ENCODE measurements at places on chromosomes 12 and 14.

- H3K27ac ChIP-seq, result no peak overlapping the region
- H3K4me3 ChIP-seq, result no peak overlapping the region
- H3K4me1 ChIP-seq, result no peaks in the 10 kb centered on the region
- H3K36me3 ChIP-seq, result no peaks in the 10 kb centered on the region
These were observed 169.0 kb downstream of the PRIMA1 start for GRCh38 chr14:93619176-93619793.

- H3K27me3 ChIP-seq, result no peaks in the 10 kb centered on the region
- no peak for DNase-seq
- peaks cover under 1% of the 10 kb centered on the region for H3K36me3 ChIP-seq
- peaks cover 19% of the 10 kb centered on the region for H3K4me1 ChIP-seq
- no peak overlapping the region for H3K4me3 ChIP-seq
- no peak overlapping the region for H3K27ac ChIP-seq
These were observed 2.0 kb upstream of the USP15 start for GRCh38 chr12:62258231-62258630.

GRCh38 chr12:26250801-26251200, 55.4 kb downstream of the SSPN start:
- DNase-seq, result no peak
- H3K36me3 ChIP-seq, result no peaks in the 10 kb centered on the region
- no peak overlapping the region for H3K27ac ChIP-seq
- H3K4me3 ChIP-seq, result no peak overlapping the region
- no peaks in the 10 kb centered on the region for H3K27me3 ChIP-seq

DNA sequence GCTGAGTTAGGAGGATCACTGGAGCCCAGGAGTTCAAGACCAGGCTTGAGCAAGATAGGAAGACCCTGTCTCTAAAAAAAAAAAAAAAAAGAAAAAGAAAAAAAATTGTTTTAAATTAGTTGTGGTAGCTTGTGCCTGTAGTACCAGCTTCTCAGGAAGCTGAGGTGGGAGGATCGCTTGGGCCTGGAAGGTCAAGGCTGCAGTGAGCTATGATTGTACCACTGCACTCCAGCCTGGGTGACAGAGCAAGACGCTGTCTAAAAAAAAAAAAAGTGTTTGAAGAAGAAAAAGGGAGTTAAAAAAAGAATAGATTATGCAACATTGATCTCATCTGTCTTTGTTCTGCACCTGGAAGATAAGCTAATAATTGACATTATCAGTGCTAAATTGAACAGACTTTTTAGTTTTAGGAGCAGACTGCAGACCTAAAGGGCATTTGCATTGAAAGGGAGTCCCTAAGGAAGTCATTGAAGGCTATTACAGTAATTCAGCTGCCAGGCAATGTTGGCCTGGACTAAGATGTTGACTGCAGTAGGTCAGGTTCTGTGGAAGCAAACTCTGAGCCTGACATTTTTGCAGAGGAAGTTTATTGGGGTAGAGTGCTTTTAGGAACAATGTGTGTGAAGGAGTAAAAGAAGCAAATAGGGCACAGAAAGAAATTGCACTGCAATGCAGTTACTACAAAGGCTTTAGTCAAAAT, 215.8 kb downstream of the PCNX1 start:
- peaks cover 7% of the 10 kb centered on the region for H3K4me1 ChIP-seq
- no peak for DNase-seq
- no peak overlapping the region for H3K4me3 ChIP-seq
- no peaks in the 10 kb centered on the region for H3K27me3 ChIP-seq
- H3K27ac ChIP-seq, result no peak overlapping the region

GRCh38 chr14:50402965-50403364, 6.3 kb upstream of the CDKL1 start:
- H3K4me3 ChIP-seq, result no peak overlapping the region
- H3K36me3 ChIP-seq, result peaks cover 13% of the 10 kb centered on the region

DNA sequence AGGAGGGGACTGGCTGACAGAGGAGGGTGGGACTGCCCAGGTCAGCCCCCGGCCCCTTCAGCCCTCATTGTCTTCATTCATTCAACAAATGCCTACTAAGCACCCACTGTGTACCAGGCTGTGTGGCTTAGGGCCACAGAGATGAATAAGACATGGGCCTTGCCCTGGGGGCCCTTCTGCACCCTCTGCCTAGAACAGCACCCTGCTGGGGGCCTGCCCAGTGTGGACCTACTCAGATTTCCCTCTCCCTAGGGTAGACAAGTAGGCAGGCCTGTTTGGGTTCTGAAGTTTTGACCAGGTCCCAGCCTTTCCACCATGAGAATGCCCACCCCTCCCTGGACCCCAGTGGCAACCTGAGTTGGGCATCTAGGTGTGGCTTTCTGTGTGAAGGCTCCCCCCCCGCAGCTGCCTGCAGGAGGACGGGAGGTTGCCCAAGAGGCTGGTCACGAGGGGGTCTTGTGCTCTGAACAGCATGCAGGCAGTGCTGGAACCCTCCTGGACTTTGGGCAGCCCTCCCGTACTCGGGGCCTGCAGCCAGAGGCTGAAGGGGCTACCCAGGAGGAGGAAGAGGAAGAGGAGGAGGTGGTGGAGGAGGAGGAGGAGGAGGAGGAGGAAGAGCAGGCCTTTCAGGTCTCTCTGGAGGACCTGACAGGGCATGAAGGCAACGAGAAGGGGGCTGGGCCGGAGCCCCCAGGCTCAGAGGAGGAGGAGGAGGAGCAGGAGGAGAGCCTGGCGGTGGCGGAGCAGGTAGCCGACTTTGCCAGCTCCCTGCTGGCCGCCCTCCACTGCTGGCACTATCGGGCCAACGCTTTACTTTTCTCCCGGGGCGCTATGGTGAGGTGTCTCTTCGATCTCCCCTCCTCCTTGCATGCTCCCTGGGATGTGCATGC, 33.4 kb downstream of the PLEKHG3 start:
- H3K27me3 ChIP-seq, result no peaks in the 10 kb centered on the region
- no peak overlapping the region for H3K27ac ChIP-seq
- H3K4me1 ChIP-seq, result peaks cover 1% of the 10 kb centered on the region
- no peak for DNase-seq
- H3K36me3 ChIP-seq, result peaks cover 36% of the 10 kb centered on the region

DNA sequence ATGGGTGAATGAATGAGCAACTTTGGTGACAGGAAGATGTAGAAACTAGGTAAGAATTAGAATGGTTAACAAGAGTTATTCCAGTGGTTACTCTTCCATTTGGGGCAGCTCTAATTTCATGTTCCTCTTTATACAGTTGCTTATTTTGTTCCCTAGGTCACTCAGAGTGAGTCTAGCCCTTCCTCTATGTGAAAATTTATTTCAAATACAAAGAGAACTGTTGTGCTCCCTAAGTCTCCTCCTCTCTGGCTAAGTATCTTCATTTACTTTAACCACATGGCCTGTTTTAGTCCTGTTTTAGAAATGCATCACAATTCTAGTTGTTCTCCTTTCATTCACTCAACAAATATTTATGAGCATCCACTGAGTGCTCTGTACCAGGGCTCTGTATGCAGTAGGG, 51.1 kb upstream of the HIF1A start:
- H3K27ac ChIP-seq, result no peak overlapping the region
- no peak for DNase-seq
- H3K36me3 ChIP-seq, result no peaks in the 10 kb centered on the region
- no peak overlapping the region for H3K4me3 ChIP-seq
- peaks cover 29% of the 10 kb centered on the region for H3K4me1 ChIP-seq

GRCh38 chr14:104132981-104133380, 5.4 kb upstream of the KIF26A start:
- H3K4me3 ChIP-seq, result no peak overlapping the region
- peaks cover 15% of the 10 kb centered on the region for H3K4me1 ChIP-seq
- H3K27me3 ChIP-seq, result peaks cover 68% of the 10 kb centered on the region

- H3K36me3 ChIP-seq, result no peaks in the 10 kb centered on the region
- H3K4me1 ChIP-seq, result peaks cover 12% of the 10 kb centered on the region
- peaks cover 46% of the 10 kb centered on the region for H3K27me3 ChIP-seq
- DNase-seq, result no peak
These were observed 4.8 kb downstream of the SLC8A3 start for GRCh38 chr14:70183991-70184390.
